ENCODE measurements at places on chromosomes 6 and 20.

GRCh38 chr20:25464501-25465242 lies 57.2 kb downstream of the GINS1 start:
- no peak for DNase-seq

GRCh38 chr6:42498473-42499128 lies 46.9 kb upstream of the TRERF1 start:
- no peak for DNase-seq

- no peak for DNase-seq
Measured at GRCh38 chr20:61499859-61500554, 247.9 kb downstream of the CDH4 start.

- DNase-seq: no peak
Measured at GRCh38 chr6:26454631-26455030, 3.1 kb upstream of the BTN2A1 start.

GRCh38 chr6:26158076-26158580 lies 70.9 kb downstream of the HFE start:
- no peak for DNase-seq

GRCh38 chr6:52424513-52424912 lies 4.4 kb downstream of the EFHC1 start:
- DNase-seq: no peak

- no peak for DNase-seq
Measured at GRCh38 chr20:3000852-3001523, 42.4 kb upstream of the GNRH2 start.

DNA sequence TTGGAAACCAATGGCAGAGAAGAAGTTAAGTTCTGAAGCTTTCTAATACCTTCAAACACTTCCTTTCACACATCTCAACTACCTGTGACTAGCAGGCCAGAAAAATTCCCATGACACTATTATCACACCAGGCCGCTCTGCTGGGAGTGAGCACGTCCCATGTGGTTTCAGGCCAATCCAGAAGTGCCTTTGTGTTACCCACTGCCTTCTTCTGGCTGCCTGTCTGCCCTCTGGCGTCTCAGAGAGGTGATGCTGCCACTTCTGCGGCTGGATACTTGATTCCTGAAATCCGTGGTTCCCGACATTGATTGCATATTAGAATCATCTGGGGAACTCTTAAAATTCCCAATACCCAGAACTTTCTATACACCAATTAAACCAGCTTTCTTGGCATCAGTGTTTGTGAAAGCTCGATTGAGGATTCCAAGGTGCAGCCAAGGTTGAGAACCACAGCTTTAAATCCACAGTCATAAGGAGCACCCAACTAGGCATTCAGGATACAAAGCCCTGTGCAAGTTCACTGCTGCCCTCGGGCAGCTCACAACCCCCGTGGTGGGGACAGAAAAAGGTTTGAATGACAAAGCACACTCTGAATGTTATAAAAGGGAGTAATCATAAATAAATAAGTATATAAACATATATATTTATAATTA lies 65.6 kb downstream of the STMND1 start:
- DNase-seq: peak; percentile 24

GRCh38 chr20:36070451-36070850 lies 84.1 kb upstream of the EPB41L1 start:
- no peak for DNase-seq

DNA sequence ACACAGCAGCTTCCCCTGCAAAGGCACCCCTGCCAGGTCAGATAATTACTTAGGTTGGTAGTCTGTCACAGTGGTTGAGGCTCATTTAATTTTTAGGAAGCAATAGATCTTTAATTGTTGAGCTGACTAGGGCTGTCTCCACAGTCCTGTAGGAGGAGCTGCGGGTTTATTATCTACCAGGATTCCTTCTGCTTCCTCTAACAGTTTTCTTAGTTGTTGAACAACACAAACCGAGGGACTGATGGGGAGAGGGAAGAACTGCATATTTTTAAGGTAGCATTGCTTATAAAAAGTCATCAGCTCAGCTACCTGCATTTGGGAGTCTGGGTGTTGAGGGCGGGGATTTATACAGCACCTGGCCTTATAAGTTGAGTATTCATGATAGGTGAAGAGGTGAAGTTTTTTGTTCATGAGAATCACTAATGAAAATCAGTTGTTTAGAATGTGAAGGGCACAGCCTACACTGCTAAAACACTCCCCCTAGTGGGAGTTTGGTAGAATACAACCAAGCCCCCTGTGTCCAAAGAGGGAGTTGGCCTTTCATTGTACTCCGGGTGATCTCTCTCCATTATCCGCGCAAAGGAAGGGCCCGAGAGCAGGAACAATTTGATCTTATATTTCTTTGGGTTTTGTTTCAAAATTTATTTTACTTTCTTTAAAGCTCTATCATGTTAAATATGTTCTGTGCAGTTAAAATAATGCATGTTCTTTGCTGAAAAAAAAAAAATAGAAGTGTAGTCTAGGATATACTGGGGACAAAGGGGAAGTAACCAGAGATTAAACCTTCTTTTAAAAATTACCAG lies 69.6 kb downstream of the SSR1 start:
- no peak for DNase-seq

GRCh38 chr6:112307707-112308106 lies 39.4 kb upstream of the RFPL4B start:
- no peak for DNase-seq

DNA sequence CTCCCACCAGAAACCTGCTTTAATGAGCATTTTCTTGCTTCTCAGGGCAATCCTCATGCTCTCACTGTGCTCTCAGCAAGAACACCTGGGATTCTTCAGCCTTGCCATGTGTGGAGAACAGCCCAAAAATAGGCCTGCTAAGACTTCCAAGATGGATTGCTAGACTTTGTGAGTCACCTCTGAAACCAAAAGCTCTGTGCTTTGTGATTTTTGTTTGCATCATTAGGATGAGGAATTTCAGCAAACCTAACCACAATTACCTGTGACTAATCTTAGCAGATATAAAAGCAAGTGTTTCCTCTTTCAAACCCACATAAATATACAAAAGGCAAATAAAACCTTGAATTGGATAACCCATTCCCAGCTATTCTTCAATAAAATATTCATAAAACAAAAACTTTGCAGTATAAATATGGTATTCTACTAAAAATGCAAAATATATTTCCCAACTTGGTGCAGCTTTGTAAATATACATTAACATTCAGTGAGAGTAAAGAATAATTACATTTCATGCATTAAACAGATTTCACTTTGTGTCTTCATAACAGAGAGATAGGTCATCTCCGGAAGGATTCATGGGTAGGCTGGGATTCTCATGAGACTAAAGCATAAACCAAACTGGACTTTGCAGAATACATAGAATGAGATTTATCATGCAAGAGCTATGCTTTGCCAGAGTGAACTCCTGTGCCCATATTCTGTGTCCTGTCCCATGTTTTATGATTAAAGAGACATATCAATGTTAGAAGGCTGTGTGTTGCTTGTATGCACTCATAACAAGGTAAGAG lies 33.5 kb downstream of the TPBG start:
- no peak for DNase-seq

DNA sequence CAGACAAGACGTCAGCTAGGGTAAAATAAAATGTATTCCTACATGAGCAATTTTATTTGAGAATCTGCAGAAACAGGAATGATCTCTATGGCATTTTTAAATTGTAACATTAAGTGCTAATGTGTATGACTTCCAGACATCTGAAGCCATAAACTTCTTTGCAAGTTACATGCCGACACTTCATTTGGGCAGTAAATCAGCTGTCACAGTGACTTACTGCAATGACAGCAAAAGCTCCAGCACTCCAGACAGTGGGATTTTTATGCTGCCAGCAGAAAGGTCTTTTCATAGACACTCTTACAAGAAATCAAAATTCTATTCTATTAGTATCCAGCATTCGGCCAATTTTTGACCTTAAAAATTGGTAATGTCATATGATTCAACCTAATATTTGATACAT lies 156.3 kb upstream of the SNX9 start:
- no peak for DNase-seq

- DNase-seq: no peak
Measured at GRCh38 chr6:28657381-28657768, 131.7 kb downstream of the GPX5 start.

- DNase-seq: no peak
Measured at GRCh38 chr6:136994782-136995181, 50.0 kb downstream of the IL20RA start.

GRCh38 chr6:110617057-110617456 lies 140.6 kb upstream of the SLC22A16 start:
- DNase-seq: no peak

GRCh38 chr6:127221201-127221600 lies 45.5 kb upstream of the RNF146 start:
- no peak for DNase-seq

GRCh38 chr6:108083349-108083748 lies 8.8 kb upstream of the OSTM1 start:
- DNase-seq: no peak
